Transverse colon (tissue), 4 donors: ENCODE measurements at places on chromosomes 3 and 15.

GRCh38 chr3:23246651-23247050 is 43.5 kb downstream of the UBE2E2 start:
- DNase-seq = no peak

DNA sequence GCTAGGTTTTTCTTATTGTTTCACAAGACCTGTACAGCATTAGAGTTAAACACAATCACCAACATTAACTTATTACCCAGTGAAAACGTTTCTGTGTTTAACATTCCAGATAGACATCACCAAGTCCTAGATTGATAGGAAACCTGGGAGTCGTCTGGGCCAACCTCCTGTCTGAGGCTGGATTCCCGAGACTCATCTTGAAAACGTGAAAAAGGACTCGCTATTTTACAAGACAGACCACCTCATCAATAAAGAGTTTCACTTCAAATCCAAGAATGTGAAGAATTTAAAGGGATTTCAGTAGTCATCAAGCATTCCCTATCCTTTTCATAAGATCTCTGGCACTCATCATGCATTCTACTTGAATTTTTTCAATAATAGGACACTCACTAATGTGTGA is 626.6 kb downstream of the MCTP2 start:
- DNase-seq = no peak

- DNase-seq = no peak
These were observed 46.8 kb upstream of the CRTC3 start for GRCh38 chr15:90483012-90483307.

DNA sequence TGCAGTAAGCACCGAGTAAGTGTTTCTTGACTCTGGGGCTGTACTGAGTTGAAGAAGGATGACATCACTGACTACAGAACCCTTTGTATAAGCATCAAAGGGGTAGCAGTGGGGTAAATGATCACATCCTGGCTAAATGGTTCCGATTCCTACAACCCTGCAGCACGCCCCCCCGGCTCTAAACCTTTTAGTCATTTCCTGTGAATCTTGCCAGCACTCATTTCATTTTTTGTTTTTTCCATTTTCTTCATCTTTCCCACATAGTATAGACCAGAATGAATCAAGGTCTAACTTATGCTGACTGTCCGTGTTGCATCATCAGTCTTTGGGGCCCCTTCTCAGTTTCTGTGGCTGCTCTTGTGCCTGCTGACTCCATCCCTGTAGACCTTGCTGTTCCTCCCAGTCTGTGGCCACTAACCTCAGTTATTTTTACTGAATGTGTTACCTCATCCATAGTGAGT is 383.1 kb upstream of the TPRG1 start:
- no peak for DNase-seq

DNA sequence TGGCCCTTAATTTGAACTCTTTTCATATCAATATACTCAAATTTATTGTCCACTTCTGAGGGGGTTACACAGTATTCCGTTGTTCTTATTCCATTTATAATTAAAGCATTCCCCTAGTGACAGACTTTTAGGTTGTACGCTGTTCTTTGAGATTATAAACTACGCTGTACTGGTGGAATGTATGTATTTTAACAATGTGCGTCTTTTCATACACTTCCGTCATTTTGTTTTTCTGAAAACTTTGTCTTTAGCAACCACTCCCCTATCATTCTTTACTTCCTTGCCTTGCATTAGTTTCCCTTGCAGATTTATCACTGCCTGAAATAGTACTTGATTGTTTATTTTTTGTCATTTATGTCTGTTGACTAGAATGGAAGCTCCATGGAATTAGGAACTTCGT is 137.0 kb downstream of the THRB start:
- no peak for DNase-seq

- DNase-seq = no peak
These were observed 155.6 kb downstream of the NECTIN3 start for GRCh38 chr3:111227216-111227615.

- no peak for DNase-seq
These were observed 22.9 kb downstream of the DNAAF4 start for GRCh38 chr15:55484917-55485672.

GRCh38 chr3:172057059-172057458 is 17.7 kb downstream of the FNDC3B start:
- DNase-seq = no peak

- DNase-seq = no peak
These were observed 316.2 kb downstream of the PTPRG start for GRCh38 chr3:61877359-61878138.

- DNase-seq = no peak
These were observed 39.8 kb downstream of the CYP19A1 start for GRCh38 chr15:51298620-51299019.

DNA sequence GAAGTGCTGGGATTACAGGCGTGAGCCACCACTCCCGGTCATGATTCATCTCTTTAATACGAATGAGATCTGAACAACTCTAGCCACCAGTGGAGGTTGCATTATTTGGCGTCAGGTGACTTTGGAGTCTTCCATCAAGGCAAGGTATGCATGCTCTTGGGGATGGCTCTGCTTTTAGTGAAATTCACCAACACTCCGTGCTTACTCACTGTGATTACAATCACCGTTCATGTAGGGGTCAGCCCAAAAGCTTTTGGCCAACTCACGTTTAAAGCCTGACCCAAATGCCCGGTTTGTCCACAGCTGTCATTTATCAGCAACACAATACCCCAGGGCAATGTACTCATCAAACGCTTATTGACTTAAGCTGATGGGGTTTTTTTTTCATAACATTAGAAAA is 155.4 kb downstream of the PDZRN3 start:
- DNase-seq = no peak

DNA sequence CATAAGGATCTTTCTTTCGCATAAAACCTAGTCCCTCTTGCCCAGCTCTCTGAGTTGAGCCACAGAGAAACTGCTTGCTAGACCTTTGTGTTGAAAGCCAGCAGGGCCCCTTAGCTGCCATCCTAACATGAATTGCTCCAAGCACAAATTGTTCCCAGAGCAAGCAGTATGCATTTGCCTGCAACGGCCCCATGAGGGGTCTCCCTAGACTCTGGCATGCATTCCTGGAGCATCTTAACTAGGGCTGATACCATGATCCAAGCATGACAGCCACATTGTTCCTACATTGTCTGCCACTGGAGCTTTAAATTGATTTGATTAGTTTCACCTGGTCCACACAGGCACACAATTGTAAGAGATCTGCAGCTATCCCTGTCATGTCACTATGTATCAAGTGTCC is 428.1 kb downstream of the TAFA4 start:
- no peak for DNase-seq

- DNase-seq = no peak
These were observed 46.2 kb upstream of the TEX55 start for GRCh38 chr3:119099785-119100184.

GRCh38 chr3:57910990-57911389 is 97.2 kb upstream of the FLNB start:
- no peak for DNase-seq

GRCh38 chr3:60094392-60094947 is 1044.6 kb upstream of the CFAP20DC start:
- no peak for DNase-seq

DNA sequence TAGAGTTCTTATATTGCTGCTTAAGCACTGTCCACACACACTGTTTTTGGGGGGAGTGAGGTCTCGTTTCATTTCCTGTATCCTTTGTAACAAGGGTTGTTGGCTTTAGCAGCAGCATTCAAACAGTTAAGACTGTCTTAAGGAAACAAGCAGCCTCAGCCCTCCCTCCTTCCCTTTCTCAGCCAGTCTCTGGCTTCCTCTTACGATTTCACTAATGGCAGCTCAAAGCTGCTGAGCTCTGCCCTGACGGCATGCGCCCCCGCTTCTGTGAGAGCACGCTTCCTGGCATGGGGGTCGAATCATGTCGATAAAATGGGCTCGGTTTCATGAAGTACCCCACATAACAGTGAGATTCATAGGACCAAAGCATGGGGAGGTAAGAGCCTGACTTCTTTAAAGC is 105.0 kb downstream of the KLHL25 start:
- DNase-seq = peak; percentile 56

GRCh38 chr15:68412218-68412617 is 19.7 kb downstream of the ITGA11 start:
- no peak for DNase-seq

DNA sequence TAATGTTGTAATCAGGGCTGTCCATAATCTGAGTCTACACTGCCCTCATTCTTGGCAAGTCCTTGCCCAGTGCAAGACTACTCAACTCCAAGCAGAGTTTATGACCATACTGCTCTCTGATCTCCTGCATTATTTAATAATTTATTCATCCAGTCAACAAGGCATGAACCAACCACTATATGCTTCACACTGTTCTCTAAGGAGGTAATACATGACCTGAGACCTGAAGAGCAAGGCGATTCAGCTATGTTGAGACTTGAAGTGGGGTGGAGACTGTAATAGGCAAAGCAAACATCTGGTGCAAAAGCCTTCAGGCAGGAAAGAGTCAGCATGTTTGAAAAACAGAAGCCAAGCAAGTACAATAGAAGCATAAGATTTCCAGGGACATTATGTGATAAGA is 1362.8 kb downstream of the ROBO2 start:
- DNase-seq = no peak
